ENCODE measurements at places on chromosomes 4 and X. TPM values are rescaled to one million over a fixed set of nuclear protein-coding genes. Genes with fewer than 3 reads are reported as not detected.

- peak; percentile 48 for DNase-seq
- H3K36me3 ChIP-seq: no peaks in the 10 kb centered on the region
- no peak overlapping the region for H3K4me3 ChIP-seq
- no peaks in the 10 kb centered on the region for H3K4me1 ChIP-seq
Measured at GRCh38 chr4:159764343-159764952, 661.6 kb downstream of the RAPGEF2 start.

DNA sequence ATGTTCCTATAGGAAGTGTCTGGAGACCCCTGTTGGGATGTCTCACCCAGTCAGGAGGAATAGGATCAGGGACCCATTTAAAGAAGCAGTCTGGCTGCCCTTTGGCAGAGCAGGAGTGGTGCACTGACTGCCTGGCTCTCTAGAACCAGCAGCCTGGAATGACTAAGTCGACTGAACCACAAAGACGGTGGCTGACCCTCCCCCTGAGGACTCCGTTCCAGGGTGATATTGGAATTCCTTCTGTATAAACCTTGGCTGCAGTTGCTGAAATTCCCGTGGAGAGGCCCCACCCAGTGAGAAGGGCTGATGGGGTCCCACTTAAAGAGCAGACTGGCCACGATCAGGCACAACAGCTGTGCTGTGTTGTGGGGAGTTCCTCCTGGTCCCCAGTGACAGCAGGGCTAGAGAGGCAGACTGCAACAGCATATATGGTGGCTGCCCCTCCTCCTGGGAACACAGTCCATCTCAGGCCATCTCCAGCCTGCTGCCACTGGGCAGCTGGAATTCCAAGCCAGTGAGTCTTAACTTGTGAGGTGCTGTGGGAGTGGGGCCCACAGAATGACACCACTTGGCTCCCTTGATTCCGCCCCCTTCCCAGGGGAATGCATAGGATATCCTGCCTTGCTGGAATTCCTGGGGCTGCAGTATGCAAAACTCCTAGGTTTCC lies 41.8 kb upstream of the RLIM start:
- DNase-seq: no peak
- H3K36me3 ChIP-seq: no peaks in the 10 kb centered on the region
- H3K27me3 ChIP-seq: no peaks in the 10 kb centered on the region
- no peak overlapping the region for H3K4me3 ChIP-seq
- H3K4me1 ChIP-seq: no peaks in the 10 kb centered on the region

Gene SLC10A7
- total RNA-seq: 2.5 TPM

DNA sequence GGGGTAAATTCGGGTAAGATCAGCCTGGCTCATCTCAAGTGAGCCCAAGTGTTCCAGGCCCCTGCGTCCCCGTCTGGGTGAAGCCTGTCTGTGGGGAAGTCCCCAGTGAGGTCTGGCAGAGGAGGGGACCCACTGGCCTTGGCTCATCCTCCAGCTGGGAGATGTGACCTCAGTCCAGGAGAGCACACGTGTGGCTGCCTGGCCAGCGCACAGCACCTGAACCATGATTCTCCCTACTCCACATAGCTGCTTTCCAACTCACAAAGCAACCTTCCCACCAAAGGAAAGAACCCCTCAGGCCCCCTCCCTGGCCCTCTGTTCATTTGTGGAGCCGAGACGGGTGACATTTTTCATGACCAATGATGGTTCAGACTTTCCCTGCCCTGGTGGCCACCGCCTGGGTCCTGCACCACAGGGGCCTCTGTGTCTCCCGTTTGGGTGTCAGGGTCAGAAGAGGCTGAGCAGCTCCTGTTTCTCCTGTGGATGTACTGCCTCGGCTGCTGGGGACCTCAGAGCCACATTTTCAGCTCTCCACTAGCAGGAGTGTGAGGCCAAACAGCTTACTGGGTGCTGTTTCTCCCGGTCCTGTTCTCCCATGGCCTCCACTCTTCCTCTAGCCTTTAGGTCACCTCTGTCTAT lies 111.4 kb downstream of the CPZ start:
- DNase-seq: peak; percentile 42
- H3K27ac ChIP-seq: no peak overlapping the region
- no peaks in the 10 kb centered on the region for H3K36me3 ChIP-seq
- H3K27me3 ChIP-seq: no peaks in the 10 kb centered on the region

Gene CCNG2
- 13.9 TPM for total RNA-seq

GRCh38 chr4:128285085-128285997 lies 2.3 kb downstream of the PGRMC2 start:
- no peaks in the 10 kb centered on the region for H3K27me3 ChIP-seq
- H3K4me1 ChIP-seq: peaks cover 8% of the 10 kb centered on the region
- peaks cover 13% of the 10 kb centered on the region for H3K36me3 ChIP-seq
- no peak overlapping the region for H3K27ac ChIP-seq
- no peak for DNase-seq
- H3K4me3 ChIP-seq: peak overlapping the region; percentile 74

DNA sequence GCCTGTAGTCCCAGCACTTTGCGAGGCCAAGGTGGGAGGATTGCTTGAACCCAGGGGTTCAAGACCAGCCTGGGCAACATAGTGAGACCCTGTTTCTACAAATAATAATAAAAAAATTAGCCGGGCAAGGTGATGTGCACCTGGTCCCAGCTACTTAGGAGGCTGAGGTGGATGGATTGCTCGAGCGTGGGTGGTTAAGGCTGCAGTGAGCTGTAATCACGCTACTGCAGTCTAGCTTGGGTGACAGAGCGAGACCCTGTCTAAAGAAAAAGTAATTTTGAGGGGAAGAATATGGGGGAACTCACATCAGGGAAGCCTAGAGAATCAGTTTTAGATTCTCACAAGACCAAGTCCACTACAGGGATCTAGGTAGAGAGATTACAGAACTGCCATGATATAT lies 28.9 kb upstream of the LCORL start:
- no peaks in the 10 kb centered on the region for H3K36me3 ChIP-seq
- no peak overlapping the region for H3K27ac ChIP-seq
- no peak overlapping the region for H3K4me3 ChIP-seq
- no peaks in the 10 kb centered on the region for H3K27me3 ChIP-seq
- no peak for DNase-seq

DNA sequence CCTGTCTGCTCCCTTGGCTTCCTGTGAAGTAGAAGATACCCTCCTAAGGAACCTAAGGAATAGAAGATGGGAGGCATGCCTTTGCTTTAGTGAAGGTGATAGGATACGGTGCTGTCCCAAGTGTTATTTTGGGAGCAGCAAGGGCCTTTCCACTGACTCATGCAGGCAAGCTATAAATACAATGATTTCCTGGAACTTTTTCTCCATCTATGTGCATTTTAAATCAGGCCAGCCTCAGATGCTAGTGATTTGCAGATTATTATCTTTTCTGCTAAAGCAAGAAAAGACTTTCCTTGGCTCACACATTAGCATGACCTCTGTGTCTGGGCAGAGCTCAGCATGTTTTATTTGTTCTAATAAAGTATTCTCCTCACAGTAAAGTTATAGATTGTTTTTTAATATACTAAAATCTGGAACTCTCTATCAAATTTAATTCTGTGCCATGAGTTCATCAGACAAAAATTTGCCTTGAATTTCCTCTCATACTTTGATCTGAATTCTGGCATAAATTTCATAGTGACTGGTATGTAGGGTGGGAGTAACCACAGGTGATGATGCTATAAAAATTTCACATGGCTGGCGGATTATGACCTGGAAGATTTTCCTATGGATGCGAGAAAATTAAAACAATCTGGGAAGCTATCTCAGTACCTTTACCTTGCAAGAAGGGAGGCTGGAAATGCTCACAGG lies 131.7 kb downstream of the REPS2 start:
- H3K27me3 ChIP-seq: no peaks in the 10 kb centered on the region
- DNase-seq: no peak
- H3K4me1 ChIP-seq: no peaks in the 10 kb centered on the region
- H3K36me3 ChIP-seq: no peaks in the 10 kb centered on the region

DNA sequence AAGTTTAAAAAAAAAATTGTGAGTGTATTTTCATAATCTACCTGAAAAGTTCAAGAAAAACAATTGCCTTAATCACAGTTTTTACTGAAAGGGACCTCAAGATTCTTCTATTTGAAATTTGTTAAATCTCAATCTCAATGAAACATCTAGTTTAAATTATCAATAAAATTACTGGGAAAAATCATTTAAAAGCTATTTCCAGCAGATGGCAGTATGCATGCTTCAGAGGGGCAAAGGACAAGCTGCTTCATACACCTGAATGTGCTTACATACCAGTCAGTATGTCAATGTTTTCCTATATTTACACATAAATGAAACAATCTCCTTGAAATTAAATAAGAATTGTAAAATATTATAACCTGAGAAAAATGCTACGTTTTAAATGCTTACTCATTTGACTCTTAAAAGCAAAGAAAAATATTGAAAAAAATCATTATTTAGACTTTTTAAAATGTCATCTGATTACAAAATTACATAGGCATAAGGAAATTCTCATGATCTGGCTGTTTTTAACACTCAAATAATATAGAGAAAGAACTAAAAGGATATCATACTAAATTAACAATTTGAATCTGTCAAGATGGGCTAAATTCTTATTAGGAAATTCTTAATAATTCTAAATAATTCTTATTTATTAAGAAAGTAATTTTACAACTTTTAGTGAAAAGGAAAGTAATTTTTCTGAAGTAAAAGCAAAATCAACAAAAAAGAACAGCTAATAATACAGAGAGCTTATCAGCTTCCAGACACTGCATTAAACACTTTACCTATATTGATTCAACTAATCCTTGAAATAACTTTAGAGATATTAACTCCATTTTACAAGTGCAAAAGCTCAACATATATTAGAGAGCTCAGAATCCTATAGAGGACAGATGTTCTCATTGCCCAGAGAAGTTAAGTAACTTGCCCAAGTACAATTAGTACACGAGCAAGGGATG lies 242.1 kb downstream of the ADAMTS3 start:
- H3K27ac ChIP-seq: no peak overlapping the region
- no peaks in the 10 kb centered on the region for H3K4me1 ChIP-seq
- H3K27me3 ChIP-seq: no peaks in the 10 kb centered on the region
- no peak overlapping the region for H3K4me3 ChIP-seq
- DNase-seq: no peak
- no peaks in the 10 kb centered on the region for H3K36me3 ChIP-seq

Gene CFAP99
- not detected for total RNA-seq

DNA sequence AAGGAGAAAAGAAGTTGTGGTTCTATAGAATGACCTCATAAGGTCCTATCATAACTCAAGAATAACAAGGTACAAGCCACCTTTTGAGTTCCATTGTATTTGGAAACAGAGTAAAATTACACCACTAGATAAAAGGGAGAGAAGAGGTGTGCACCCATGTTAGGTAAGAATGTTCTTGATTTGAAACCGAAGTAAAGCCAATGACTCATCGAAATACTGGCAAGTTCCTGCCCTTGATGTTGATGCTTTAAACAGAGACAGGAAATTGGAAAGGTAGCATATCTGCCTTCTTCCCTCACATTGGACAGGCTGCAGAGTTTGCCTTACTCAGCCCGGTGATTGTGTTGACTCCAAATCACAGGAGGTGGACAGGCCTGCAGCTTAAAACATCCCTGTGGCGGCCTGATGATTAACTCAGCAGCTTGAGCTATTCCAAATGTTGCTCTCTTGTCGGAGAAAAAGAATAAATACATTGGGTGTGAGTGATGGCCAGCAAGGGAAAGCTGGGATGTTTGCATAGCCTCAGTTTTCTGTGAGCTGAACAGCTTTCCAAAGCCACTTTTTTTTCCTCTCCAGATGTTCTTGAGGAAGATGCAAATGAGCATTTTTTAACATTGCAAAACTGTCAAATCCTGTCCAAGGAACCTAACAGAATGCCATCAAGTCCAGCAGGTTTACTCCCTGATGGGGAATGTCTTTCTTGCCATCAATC lies 321.1 kb downstream of the NKX6-1 start:
- H3K36me3 ChIP-seq: no peaks in the 10 kb centered on the region
- no peak overlapping the region for H3K27ac ChIP-seq
- H3K27me3 ChIP-seq: no peaks in the 10 kb centered on the region
- no peak overlapping the region for H3K4me3 ChIP-seq
- H3K4me1 ChIP-seq: no peaks in the 10 kb centered on the region

Gene AFP
- 9.9 TPM for total RNA-seq

Gene ERCC6L
- total RNA-seq: 23.9 TPM

GRCh38 chr4:175970724-175971123 lies 94.9 kb upstream of the WDR17 start:
- DNase-seq: no peak
- H3K27me3 ChIP-seq: no peaks in the 10 kb centered on the region
- H3K36me3 ChIP-seq: no peaks in the 10 kb centered on the region

DNA sequence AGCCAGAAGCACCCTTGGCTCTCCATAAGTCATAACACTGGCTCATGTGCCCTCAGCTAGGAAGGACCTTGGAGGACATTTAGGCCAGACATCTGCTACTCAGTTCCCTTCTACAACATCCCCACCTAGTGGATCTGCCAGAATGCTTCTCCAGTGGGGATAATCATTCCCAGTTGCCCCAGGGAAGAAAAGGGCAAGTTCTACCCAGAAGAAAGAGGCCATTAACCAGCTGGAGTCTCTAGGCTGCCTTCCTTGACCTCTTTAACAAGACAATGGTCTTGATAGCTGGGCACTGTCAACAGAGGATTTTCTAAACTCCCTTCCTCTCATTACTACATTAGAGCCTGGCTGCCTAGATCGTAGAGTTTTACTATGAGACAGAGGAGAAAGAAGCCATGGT lies 42.0 kb downstream of the LGI2 start:
- no peak overlapping the region for H3K27ac ChIP-seq
- no peaks in the 10 kb centered on the region for H3K27me3 ChIP-seq
- H3K4me3 ChIP-seq: no peak overlapping the region

GRCh38 chr4:122479935-122480416 lies 23.5 kb upstream of the IL2 start:
- H3K36me3 ChIP-seq: no peaks in the 10 kb centered on the region
- H3K27ac ChIP-seq: no peak overlapping the region
- H3K4me3 ChIP-seq: no peak overlapping the region
- no peaks in the 10 kb centered on the region for H3K4me1 ChIP-seq

GRCh38 chr4:98555798-98556445 lies 102.5 kb downstream of the TSPAN5 start:
- no peak overlapping the region for H3K27ac ChIP-seq
- no peaks in the 10 kb centered on the region for H3K27me3 ChIP-seq

Gene GYG2
- 65.3 TPM for total RNA-seq

Gene TRIM75
- not detected for total RNA-seq

Measured in H1 (cell line).